Eye (tissue), 1 donor: ENCODE measurements at places on chromosomes 11 and 22.

GRCh38 chr11:86999388-86999787, 38.3 kb upstream of the TMEM135 start:
- DNase-seq = no peak

- DNase-seq = no peak
Observed at GRCh38 chr22:20090730-20091240, 10.7 kb downstream of the DGCR8 start.

GRCh38 chr11:125343718-125344131, 152.3 kb downstream of the FEZ1 start:
- DNase-seq = no peak

DNA sequence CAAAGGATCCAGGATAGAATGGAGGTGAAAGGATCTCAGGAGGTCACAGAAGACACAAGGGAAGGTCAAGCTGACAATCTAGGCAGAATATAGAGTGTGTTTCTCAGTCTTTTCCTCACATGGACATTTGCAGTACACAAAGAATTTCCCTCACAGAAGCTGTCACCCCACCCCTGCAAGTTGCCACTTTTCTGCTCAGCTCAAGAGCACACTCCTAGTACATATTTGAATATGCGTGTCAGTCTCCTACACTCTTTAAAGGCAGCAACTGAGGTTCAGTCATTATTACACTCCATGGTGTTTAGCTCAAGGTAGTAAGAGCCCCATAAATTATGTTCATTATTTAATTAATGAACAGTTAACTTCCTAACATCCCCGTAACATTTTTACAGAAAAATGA, 59.1 kb downstream of the ETS1 start:
- DNase-seq = no peak

DNA sequence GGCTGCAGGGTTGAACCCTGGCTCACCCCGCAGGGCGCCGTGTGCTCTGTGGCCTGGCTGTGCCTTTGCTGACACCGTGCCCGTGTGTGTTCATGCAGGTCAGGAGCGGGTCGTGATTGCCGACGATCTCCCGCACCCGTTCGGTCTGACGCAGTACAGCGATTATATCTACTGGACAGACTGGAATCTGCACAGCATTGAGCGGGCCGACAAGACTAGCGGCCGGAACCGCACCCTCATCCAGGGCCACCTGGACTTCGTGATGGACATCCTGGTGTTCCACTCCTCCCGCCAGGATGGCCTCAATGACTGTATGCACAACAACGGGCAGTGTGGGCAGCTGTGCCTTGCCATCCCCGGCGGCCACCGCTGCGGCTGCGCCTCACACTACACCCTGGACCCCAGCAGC, 47.0 kb upstream of the PPP6R3 start:
- DNase-seq = no peak

DNA sequence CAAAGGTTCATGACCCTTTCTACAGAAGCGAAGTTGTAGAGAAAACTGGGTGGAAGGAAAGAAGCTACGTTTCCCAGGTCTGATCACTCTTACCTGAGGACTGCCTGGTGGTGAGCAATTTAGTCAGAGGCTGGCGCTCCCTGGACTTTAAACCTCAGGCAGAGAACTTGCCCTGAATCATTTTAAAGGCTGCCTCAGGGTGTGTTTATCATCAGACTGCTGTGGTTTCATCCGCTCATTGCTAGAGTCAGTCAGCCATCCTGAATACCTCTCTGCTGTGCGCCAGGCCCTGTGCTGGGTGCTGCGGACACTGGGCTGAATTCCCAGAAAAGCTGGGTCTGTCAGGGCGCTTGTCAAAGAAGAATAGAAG, 2.7 kb downstream of the DTX4 start:
- DNase-seq = no peak

- no peak for DNase-seq
Observed at GRCh38 chr11:109001585-109001984, 336.7 kb downstream of the DDX10 start.

- no peak for DNase-seq
Observed at GRCh38 chr11:12922980-12923507, 86.1 kb upstream of the RASSF10 start.
